SIG-M5 (cell line): ENCODE measurements at places on chromosomes 4 and X.

GRCh38 chrX:9708923-9709553 is 56.6 kb downstream of the GPR143 start:
- no peak for DNase-seq

DNA sequence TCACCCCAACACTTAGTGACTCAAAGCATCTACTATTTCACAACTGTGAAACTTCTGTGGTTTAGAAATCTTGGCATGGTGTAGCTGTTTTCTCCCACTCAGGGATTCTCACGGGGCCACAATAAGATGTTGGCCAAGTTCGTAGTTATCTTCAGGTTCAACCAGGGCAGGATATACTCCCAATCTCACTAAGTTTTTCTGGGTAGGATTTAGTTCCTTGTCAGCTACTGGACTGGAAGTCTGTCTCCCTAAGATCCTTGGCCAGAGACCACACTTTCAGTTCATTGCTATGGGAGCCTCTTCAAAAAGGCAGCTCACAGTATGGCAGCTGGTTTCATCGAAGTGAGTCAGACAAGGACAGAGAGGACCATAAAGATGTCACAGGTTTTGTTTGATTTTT is 111.7 kb upstream of the PDHA2 start:
- DNase-seq = no peak

DNA sequence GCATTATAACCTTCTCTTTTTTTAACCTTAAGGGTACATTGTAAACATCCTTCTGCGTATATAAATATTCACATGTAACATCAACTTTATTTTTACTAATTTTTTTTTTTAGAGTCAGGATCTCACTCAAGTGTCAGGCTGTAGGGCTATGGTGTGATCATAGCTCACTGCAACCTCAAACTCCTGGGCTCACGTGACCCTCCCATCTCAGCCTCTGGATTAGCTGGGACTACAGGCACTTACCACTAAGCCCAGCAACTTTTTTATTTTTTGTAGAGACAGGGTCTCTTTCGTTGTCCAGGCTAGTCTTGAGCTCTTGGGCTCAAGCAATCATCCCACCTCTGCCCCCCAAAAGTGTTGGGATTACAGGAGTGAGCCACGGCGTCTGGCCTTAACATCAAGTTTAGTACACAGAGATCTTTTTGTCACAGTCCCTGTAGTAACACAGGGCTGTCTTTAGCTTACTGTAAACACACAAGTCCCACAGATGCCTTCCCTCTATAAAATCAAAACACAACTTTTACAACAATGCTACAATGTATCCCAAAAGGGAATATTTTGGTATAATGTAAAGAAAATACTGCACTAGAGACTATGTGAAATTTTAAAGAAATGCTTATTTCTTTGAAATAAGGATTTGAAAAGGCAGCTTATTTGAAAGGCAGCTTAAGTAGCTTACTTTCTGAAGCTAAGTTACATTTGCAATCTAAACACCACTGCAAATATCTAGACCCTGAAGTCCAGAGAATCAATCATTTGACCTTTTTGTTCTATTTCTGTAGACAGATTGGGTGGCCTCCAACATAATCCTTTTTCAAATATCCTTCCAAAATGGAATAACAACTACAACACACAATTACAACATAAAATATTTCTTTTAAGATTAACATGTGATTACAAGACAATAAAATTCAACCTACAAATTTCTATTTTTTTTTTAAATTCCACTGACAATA is 116.0 kb downstream of the APBB2 start:
- DNase-seq = no peak

DNA sequence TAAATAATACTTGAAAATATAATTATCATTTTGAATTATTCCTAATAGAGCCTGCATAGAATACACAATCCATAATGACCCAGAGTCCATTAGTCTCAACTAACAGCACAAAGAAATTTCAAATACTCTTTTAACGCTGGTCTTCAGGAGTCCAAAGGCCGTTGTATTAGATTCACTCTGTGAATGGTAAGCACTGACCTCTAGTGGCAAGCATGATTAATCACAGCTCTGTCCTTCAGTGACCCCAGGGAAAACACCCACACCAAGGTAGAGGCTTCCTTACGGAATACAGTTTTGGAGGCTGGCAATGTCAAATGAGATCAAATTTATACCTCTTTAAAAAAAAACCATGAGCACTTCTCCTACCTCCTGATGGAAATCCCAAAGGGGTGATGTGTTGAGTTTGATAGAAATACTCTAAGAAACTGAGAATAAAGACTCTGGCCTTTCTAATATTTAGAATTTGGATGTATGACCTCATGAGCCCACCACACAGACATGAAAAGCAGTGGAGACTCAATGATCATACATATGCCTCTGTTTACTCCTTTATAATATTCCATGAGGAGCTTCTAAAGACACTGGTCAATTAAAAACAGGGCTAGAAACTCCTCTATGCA is 147.2 kb upstream of the DKK2 start:
- no peak for DNase-seq

- no peak for DNase-seq
Measured at GRCh38 chr4:53591372-53591892, at the start of gene LNX1. LNX1 (minus strand) TSS chr4:53591486; CDS start chr4:53574002, 17,484 bp downstream.

DNA sequence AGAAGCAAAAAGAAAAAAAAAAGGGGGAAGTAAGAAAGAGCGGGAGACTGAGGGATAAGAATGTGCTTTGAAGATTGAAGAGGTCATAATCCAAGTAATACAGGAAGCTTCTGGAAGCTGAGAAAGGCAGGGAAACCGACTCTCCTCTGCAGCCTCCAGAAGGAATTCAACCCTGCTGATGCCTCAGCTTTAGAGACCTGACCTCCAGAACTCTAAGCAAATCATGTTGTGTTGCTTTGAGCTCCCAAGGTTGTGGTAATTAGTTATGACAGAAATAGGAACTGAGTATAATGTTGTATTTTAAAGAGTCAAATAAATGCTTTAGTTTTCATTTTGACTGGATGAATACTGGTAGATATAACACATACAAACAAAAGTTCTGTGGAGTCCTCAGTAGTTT is 48.0 kb upstream of the FAT1 start:
- no peak for DNase-seq

DNA sequence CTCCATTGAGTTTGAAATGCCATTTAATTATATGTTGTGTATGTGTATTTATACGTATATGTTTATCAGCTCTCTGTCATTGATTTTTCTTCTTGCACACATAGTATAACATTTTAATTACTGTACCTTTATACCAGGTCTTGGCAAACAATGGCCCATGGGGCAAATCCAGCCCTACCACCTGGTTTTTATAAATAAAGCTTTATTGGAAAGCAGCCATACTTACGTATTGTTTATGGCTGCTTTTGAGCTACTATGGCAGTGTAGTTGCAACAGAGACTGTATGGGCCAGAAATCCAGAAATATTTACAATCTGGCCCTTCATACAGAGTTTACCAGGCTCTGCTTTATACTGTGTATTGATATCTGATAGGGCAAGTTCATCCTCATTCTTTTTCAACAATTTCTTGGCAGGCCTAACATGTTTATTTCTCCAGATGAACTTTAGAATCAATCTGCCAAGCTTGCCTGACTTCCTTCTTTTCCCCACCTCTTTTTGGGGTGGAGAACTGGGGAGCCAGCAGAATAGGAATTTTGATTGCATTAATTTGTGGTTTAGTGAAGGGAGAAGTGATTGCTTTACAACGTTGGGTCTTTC is 15.8 kb downstream of the DCUN1D4 start:
- no peak for DNase-seq

DNA sequence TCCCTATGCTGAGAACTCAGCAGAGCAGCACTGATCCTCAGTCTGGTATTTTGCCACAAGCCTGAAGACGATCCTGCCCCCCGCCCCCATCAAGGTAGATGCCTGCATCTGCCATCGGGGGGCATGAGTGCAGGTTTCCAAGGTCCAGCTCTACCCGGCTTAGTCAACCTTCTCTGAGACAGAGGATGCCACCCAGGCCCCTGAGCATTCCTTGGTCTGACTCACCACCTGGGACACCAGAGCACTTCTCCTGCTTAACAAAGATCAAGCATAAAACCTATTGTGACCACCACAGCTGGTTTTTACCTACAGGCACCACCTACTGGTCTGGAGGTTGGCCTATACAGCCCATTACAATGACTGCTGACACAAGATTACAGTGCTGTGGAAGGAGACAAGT is 1168.1 kb downstream of the PCDH19 start:
- no peak for DNase-seq

GRCh38 chr4:154344686-154345085 is 146.9 kb downstream of the DCHS2 start:
- DNase-seq = no peak

GRCh38 chr4:109645874-109646710 is 57.2 kb downstream of the CASP6 start:
- no peak for DNase-seq

GRCh38 chrX:6777238-6778002 is 242.5 kb upstream of the VCX3A start:
- no peak for DNase-seq

DNA sequence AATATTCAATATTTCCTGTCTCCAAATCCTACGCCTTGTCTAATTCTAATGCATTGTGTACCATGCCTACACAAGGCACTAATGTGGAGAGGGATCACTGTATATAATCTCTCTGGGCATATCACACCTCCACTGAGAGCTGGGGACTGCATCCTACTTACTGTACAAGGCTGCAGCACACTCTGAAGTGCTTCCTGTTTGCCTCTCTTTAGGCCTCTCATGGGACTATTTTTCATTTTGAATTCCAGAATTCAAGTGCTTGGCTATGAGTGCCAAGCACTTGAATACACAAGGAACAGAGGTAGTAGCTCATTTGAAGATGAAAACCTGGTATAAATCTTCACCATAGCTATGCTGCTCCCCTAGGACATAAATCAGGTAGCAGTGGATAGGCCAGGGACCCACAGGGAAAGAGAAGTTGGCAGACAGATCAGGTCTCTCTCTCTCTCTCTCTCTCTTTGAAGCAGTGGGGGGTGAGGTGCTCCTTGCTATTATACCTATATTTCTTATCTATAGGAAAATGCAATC is 229.7 kb upstream of the MBNL3 start:
- DNase-seq = no peak

DNA sequence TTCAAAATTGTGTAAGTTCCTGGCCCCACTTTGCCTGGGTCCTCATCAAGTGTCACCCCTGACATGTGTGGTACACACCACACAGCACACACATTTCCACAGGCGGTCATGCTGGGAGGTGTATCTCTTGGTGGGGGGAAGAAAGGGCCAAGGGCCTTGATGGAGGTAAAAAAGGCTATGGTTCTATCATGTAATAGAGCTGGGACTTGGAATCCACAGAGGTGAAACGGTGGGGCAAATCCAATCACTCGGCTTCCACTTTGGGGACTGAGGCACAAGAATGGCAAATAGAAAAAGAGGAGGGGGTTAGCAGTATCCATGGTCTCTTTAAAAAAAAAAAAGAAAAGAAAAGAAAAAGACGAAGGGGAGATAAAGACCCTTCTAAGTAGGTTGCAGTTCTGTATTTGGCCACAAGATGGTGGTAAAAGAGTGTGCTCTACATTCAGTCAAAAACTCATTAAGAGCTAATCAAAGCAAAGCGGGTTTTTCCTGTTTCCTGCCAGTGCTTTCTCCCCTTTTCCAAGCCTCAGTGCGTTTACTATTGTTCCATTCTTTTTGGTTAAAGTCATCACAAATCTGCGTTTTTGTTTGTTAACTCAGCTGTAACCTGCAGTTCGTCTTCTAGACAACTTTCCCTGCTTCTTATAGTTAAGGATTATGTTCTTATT is 37.0 kb upstream of the ATP6AP2 start:
- DNase-seq = no peak

DNA sequence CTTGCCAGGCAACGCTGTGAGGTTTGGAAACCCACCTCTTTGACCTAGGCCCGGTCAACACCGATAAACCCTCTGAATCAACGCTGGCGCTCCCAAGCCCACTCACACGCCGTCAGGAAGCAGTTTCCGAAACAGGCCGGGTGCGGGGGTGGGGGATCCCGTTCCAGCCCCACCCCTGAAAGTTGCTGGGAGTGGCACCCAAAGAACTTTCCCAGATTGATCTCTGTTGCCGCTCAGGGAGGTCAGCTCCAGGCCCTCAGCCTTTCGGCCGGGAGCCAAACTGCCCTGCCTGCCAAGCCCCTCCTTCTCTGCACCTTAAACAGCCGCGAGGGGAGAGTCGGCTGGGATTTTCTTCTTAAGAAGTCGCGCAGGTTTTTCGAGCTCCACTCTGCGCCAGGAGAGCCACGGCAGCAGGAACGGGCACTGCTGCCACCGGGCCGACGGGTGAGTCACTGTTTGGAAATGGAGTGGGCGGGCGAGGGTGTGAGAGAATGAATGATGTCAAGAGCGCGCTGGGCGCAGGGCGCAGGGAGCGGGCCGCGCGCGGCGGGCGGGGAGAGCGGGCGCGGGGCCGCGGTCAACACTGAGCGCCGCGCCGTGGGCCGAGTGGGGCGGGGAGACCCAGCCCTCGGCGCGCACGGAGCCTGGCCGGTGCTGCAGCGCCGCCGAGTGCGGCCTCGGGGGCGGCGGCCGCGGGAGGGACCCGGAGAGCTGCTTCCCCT is at the start of gene SGMS2:
Gene SGMS2, plus strand, starts transcription at position 583 of the 722 bp plus-strand sequence. CDS start 70,622 bp downstream, outside the sequence.
- DNase-seq = no peak

GRCh38 chrX:144946666-144947065 is 300.6 kb upstream of the SPANXN1 start:
- no peak for DNase-seq

DNA sequence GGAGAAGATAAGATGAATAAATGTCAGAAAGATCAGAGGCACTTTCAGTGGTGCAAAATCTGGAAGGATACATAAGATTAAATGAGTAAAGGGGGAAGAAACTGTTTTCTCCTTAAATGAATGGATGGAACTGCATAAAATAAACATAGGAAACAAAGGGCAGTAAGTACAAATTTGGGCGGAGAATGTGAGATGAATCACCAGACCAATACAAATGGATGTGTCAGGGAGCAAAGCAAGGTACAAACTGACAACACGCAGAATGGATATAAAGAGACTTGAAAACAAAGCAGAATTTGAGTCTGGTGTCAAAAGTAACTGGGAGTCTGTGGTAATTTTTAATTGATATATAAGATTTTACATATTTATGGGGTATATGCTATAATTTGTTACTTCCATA is 175.3 kb upstream of the PCDH18 start:
- no peak for DNase-seq

DNA sequence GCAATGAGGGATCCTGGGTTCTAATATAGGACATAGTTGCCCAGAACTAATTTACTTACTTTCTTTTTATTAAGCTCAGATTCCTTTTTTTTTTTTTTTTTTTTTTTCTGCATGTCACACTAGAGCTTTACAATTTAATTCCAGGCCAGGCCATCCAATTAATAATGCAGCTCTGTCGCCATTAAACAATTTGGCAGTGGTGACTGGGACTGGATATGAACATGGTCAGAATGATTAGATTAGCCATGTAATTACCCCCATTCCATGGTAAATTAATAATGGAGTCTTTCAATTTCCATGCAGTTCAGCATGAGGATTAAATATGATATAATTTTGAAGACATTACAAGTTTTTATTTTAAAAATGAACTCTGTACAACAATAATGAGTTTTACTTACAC is 226.9 kb upstream of the ANXA3 start:
- no peak for DNase-seq
